ENCODE measurements at places on chromosomes 6 and 20.

DNA sequence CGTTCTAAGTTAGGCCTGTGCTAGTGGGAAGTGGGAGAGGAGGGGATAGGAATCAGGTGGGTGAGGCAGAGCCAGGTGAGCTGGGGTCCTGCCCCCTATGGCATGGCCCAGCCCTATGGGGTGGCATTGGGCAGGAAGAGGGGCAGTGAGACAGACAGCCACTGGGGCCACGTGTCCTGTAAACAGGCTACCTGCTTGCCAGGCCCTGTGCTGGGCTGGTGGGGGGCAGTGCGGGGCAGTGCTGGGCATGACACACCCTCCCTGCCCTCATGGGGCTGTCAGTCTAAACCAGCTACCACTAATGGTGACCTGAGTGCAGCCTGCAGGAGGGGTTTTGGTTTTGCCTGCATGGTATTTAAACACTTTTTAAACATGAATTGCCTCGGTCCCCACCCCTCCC, 10.1 kb upstream of the PMEPA1 start:
- no peak for DNase-seq

- DNase-seq: no peak
These were observed 712.9 kb upstream of the MAP3K7 start for GRCh38 chr6:91299544-91300491.

DNA sequence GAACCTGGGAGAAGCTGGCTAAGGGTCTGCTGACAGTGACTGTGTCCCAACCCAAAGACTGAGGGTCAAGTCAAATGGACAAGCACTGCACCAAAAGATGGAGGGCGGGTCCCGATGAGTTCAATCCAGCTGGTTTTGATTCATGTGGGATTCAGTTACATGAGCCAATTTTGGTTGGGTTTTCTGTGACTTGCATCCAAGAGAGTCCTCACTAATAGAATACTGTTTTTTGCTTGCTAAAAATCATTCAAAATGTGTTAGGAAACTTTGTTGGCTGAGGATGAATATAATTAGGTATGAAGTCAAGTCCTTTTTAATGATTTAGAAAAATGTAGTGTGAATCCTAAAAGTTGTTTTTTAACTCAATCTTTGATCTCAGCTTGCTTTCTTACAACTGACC, 323.8 kb upstream of the NOX3 start:
- no peak for DNase-seq

- DNase-seq: no peak
These were observed at the start of gene RIMS4 for GRCh38 chr20:44810391-44811149. RIMS4 (minus strand) TSS chr20:44810546; CDS start chr20:44810271, 275 bp downstream.

GRCh38 chr20:50959543-50960126, 1.0 kb downstream of the MOCS3 start:
- DNase-seq: no peak

- no peak for DNase-seq
These were observed 252.5 kb downstream of the LAMA2 start for GRCh38 chr6:129135451-129135850.

DNA sequence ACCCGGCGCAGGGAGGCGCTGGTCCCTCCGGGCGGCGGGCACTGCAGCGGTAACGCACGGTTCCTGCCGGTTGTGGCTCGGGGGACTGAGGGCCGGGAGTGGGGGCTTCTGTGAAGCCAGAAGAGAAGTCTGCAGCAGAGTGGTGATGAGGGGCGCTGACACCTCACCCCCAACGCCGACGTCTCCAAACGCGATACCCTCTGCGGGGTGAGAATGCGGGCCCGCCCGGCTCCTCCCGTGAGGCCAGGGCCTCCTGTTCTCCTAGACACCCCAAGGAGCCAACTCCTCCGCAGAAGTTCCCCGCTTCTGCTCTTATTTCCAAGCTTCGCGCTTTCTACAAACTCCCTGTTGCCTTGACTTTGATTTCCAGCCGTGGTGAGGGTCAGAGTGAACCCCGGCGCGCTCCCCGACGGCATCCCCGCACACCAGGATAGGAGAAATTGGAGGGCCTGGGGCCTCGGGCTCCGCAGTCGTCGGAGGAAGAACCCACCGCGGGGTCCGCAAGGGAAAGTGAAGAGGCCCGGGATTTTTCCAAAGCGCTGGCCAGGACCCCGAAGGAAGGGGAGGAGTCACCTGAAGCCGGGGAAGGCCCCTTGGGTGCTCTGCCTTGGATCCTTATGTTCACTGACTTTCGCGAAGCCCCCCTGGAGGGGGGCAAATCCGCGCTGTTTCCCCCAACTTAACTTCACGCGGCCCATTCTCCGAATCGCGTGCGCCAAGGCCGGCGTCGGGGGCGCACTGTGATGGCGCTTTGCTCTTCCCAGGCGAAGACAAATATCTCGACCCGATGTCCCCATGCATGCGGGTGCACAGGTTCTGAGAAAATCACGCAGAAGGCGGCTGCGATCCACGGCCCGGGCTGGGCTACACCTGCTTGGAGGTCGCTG, 3.1 kb upstream of the INSM1 start:
- no peak for DNase-seq

GRCh38 chr6:24761193-24761835, 13.4 kb upstream of the GMNN start:
- no peak for DNase-seq

DNA sequence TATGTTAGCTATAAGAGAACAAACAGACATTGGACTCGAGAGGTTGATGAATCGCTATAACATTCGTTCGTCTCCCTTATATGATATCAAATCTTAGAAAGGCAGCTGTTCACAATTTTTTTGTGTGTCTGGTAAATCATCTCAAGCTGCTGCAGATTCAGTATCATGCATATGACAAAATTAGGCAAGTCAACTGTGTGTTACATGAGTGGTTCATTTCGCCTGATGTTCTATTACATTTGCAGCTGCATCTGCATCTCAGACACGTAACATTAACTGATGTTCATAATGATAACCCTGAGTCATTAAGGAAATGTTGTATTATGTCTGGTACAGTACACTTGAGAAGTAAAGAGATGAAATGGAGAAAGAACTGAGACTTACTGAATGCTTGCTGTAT, 92.1 kb downstream of the NKAIN2 start:
- no peak for DNase-seq

DNA sequence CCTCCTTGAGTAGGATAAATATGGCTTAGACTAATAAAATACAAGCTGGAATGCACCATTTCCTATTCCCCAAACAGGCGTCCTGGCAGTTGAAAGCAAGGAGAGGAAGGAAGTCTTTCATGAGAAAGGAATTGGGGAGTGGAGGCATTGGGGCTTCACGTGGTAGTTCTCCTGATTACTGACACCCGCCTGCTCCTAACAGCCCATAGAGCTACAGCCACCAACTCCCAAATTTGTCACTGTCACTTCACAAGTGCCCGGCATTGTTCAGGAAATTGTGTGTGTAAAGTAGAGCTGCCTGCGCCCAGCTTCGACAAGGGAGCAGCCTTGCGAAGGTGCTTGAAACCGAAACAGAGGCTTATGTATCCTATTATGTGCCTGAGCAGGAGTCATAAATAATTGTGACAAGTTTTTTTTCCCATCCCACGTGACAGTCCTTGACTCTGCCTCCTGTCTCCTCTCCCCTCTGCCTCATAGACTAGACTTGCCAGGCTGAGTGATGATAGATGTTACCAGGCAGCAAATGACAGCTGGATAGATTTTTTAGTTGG, 301.7 kb upstream of the ZFP64 start:
- DNase-seq: no peak

DNA sequence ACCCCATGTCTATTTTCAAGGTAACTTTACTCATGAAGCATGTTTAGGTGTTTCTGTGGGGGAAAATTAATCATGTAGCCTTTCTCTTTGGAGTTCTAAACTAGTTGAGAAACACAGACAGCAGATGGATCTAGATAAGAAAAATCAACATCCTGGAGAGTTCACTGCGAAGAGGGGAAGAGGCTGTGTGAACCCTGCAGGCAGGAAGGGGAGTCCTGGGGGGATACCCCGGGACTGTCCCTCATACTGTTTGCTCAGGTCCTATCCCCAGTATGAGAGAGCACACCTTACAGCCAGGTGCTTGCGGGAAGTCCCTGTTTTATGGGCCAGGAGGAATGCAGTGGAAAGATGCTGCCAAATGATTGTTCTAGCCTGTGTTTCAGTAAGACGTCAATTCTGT, 32.7 kb downstream of the CHMP4B start:
- DNase-seq: no peak

GRCh38 chr20:41697861-41698559, 79.8 kb upstream of the CHD6 start:
- no peak for DNase-seq

- DNase-seq: no peak
These were observed 12.0 kb upstream of the GMDS start for GRCh38 chr6:2257363-2257762.

- DNase-seq: no peak
These were observed 636 bp downstream of the RCAN2 start for GRCh38 chr6:46490425-46491200.

DNA sequence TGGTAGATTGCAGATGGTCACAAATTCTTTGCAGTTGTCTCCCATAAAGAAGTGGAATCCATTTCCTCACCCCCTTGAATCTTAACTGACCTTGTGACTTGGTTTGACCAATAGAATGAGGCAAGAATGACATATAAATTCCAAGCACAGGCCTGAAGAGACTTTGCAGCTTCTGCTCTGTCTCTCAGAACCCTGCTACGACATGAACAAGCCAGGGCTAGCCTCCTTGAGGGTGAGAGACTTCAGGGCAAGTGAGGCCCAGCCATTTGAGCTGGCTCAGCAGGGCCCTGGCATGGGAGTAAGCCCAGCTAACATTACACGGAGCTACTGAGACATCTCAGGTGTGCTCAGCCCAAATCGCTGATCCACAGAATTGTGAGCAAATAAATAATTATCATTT, 216.3 kb upstream of the MAN1A1 start:
- no peak for DNase-seq

GRCh38 chr6:3208775-3209113, 18.7 kb downstream of the TUBB2B start:
- no peak for DNase-seq

- DNase-seq: no peak
These were observed 17.0 kb upstream of the ARG1 start for GRCh38 chr6:131555992-131556391.

GRCh38 chr6:83920017-83920416, 60.5 kb downstream of the CYB5R4 start:
- DNase-seq: no peak

DNA sequence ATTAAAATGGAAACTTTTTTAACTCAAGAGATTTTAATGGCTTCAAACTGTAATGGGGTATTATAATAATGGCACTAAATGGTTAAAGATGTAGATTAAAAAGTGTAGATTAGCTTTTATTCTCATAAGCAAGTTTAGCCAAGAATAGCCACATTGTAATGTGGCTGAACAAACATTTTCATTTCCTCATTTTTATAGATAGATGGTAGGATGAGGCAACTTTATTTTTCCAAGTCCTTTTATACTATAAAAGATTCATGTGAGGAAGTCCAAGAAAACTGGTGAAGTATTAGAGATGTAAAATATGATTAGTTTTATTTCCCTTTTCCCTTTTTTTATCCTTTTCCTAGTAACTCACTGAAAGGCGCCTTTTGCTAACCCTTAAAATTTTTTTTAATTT, 88.8 kb downstream of the ATRN start:
- no peak for DNase-seq

- DNase-seq: no peak
These were observed 39.0 kb downstream of the GMPR start for GRCh38 chr6:16277101-16277981.

GRCh38 chr20:11677836-11678235, 239.9 kb upstream of the BTBD3 start:
- no peak for DNase-seq

- no peak for DNase-seq
These were observed 55.7 kb downstream of the SYTL3 start for GRCh38 chr6:158705386-158706126.

DNA sequence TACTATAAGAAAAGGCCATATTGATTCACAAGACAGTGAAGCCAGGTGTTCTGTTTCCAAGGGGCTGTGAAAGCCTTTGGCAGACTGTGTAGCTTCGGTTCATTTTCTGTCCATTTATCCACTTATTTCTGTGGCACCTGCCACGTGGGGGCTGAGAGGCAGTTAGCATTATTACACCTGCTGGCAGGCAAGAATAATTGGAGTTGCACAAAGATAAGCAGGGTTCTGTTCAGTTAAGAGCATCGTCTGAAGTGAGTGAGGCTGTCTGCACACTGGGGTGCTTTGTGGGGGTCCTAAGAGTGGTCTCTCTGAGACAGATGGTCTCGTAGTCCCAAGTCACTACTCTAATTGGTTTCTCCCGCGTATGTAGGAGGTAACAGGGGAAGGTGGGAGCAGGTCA, 60.6 kb upstream of the CCN6 start:
- no peak for DNase-seq

Data from stimulated activated CD4-positive, alpha-beta T cell treated with anti-CD3 and anti-CD28 coated beads, Interleukin-1b, Interleukin-23, amount 100 ng/mL, for 1 hour (primary cell).